Esophagus squamous epithelium (tissue), 5 donors: ENCODE measurements at places on chromosomes 7 and 10.

DNA sequence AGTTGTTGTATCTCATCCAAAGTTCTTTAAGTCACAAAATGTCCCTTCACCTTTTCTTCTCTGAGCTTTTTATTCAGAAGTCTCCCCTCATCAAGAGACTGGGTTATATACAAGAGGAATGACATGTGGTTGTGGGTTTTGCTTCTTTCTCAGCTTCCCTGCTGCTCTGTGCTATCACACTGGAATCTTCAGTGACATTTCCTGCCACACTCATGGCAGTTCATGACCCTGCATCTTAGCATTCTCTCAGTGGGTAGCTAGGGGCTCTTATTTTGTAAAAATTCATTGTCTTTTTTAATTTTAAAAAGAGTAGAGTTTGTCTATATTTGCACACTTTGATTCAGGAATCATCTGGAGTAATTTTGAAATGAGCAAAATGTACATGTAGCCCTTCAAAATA lies 236.9 kb upstream of the TMEM229A start:
- DNase-seq, result no peak

DNA sequence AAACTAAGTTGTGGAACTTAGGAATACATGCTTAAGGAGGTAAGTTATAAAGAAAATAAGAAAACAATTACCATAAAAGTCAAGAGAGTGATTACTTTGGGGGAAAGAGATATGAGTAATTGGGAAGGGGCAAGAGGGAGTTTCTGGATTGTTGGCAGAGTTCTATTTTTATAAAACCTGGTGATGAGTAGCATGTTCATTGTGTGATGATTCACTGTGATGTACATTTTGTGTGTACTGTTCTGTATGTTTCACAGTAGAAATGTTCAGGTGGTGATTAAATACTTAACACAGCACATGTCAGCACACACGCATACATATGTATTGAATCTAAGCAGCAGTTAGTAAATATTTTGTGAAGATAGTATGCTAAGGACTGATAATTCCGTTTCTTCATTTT lies 9.7 kb upstream of the OIT3 start:
- no peak for DNase-seq

DNA sequence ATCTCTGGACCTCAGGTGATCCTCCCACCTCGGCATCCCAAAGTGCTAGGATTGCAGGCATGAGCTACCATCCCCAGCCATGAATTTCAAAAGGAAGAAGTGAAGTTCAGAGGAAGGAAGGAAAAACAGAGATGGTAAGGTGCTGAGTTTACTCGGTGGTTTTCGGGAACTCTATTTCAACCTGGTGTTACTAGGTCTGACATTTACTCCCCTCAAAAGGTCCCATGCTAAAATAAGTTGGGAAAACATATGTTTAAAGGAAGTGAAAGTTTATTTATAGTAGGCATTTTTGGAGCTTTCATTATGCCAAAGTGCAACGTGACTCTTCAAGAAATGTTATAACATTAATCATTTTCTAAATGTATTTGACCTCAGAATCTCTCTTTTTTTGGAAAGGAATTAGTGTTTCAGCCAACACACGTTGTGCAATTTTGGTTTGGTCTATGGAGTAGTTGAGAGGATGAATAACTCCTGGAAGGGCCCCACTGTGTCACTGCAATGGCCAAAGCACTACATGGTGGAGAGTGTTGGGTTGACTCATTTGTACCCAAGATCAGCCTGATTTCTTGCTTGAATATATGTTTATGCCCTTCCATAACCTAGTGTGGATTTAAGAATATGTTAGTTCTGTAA lies 114.7 kb upstream of the FAM171A1 start:
- DNase-seq, result no peak

DNA sequence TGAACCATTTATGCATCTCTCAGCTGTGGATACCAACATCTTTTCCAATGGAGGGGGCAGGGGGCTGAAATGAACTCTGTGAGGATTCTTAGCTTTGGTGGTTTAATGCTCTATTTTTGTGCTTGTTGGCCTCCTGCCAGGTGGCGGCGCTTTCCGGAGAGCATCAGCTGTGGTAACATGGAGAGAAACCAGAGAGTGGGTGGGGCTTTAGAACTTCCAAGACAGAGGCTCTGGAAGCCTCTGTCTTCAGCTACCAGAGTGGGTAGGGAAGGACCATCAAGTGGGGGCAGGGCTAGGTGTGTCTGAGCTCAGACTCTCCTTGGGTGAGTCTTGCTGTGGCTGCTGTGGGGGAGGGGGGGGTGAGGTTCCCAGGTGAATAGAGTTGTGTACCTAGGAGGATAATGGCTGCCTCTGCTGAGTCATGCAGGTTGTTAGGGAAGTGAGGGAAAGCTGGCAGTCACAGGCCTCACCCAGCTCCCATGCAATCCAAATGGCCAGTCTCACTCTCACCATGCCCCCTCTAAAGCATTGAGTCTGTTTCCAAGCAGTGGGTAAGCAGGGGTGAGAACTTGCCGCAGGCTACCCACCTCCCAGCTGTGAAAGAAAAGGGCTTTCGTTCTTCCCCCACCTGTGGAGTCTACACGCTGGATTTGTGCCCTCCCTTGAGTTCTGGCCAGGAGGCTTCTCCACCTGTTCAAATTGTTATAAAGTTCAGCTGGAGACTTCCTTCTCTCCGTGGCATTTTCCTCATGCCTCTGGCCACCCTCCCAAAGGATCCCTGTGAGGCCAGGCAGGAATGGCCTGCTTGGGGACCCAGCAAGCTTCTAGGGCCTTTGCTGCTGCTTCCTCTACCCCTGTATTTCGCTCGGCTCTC lies 527.0 kb downstream of the NEBL start:
- no peak for DNase-seq

DNA sequence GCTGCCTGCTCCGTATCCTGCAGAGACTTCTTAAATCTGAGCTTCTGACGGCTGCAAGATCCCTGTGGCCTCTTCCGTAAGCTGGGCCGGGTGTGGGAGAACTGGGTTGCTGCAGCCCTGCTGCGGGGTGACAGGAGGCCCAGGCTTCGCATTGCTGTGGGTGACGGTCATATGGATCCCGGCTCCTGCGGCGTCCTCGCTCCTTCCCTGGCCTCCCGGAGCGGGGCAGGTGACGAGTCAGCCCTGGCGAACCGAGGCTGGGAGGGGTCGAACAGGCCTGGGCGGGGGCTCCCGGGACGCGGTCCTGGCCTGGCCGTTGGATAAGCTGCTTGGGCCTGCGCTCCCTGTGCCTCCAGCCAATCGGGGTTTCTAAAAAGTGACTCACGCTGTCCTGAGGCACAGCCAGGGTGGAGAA lies 7.8 kb upstream of the UBE2D1 start:
- no peak for DNase-seq

DNA sequence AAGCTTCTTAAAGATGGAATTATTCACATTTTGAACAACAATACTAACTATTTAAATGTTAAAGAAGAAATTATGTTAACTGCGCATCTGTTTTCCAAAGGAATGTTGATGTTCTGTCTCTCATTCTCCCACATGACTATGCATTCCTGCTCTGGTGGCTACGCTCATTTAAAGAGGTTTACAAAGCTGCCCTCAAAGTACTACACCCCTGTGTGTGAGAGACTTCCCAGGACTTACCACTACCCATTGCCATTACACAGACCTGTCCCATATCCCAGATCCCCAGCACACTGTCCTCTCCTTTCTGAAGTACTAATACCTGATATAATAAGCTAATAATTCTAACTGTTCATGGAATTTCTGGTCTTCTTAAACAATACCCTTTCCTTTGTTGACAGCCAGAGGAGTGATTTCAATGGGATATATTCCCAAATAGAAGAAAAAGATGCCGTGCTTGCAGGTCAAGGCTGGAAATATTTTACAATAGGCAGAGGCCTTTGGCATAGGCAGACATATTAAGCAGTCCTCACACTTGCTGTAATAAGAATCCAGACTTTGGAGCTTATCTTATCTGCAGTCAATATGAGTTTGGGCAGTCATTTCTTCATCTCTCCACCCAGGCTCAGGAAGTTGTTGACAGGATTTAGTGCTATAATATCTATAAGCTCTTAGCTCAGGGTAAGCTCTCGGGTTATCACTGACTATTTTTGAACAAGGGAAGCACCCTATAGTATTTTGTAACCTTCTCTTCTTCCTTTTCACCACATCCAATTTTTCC lies 12.2 kb downstream of the LIPF start:
- no peak for DNase-seq

- no peak for DNase-seq
These were observed 225.5 kb downstream of the SFMBT2 start for GRCh38 chr10:7185367-7185690.

DNA sequence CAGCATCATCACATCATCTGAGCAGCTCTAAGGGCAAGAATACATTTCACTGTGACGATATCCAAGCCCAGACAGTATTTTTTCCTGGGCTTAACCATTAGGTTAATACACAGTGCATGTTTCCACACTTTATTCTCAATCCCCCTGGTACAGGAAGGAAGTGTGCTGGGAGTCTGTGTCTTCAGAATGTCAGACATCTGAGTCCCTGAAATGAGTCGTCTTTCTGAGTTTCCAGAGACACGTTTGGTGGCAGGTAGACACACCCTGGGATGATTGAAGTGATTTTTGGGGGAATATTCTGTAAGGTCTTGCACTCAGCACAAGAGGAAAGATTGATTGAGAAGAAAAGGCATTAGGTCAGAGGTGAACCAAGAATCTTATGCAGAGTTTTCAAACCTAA lies 13.1 kb upstream of the SHH start:
- no peak for DNase-seq

- no peak for DNase-seq
These were observed 43.0 kb upstream of the GRM3 start for GRCh38 chr7:86600506-86601290.

DNA sequence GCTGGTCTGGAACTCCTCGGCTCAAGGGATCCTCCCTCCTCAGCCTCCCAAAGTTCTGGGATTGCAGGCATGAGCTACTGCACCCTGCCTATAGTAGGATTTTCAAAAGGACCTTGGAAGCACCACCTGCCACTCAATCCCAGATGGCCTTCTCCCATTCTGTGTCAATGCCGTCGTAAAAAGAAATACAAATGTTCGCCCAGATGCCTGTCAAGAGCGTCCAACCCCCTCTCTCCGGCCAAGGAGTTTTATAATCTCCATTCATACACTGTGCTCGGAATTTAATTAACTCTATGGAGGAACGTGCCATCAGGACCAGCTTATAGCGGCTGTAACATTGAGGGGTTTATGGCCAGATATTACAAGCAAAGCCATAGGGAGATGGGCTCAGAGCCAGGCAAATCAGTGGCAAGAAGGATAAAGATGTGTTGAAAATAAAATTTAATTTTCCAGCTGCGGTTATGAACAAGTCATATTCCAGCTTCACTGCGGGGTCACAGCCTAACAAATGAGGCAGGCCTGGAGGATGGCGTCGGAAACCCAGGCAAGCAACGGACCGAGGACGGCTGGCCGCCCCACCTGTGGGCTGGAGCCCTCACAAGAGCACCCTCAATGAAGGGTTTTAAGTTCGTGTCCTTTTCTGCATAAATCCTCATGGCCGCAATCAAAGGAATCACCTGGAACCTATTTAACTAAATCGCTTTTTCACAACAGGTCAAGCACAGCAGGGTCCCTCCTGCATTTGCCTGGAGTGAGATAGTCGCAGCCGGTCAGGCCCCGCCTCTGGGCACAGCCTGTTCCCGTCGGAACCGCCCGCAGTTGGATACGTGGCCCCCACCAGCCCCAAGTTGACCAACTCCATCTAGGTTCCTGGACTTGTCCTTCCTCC lies 374.5 kb upstream of the FOXK1 start:
- DNase-seq, result no peak

GRCh38 chr7:107077699-107078516 lies 33.4 kb downstream of the PRKAR2B start:
- no peak for DNase-seq

DNA sequence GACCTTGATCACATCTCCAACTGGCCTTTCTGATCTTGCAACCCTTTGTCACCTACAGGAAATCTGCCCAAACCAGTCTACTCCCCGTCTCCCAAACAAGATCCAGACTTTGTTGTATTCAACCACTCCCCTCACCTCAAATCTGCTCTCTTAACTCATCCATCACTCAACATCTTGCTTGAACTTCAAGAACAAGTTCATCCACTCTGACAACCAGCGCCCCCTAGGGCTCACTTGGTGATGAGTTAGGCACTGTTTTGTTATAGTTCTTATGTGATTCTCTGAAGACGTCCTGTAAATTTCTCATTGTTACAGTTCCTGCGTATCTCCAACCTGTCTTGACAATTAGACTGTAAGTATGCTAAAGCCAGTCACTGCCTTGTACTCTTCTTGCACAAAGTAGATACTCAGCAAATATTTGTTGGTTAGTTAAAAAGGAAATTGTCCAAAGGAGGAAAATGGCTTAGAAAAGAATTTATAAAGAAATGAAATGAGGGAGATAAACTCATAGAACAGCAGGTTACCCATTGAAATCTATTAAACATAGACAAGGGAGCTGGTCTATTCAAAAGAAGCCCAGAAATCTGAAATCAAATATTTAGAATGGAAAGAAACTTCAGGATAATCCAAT lies 5.3 kb downstream of the FRMD4A start:
- DNase-seq, result no peak

DNA sequence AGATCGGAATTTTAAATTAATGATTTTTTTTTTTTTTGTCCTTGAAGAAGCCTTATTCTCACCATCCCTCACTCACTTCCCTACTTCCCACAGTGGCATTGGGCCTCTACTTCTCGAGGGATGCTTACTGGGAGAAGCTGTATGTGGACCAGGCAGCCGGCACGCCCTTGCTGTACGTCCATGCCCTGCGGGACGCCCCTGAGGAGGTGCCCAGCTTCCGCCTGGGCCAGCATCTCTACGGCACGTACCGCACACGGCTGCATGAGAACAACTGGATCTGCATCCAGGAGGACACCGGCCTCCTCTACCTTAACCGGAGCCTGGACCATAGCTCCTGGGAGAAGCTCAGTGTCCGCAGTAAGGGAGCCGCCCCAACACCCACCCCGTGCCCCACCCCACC lies 23.5 kb downstream of the RET start:
- no peak for DNase-seq

DNA sequence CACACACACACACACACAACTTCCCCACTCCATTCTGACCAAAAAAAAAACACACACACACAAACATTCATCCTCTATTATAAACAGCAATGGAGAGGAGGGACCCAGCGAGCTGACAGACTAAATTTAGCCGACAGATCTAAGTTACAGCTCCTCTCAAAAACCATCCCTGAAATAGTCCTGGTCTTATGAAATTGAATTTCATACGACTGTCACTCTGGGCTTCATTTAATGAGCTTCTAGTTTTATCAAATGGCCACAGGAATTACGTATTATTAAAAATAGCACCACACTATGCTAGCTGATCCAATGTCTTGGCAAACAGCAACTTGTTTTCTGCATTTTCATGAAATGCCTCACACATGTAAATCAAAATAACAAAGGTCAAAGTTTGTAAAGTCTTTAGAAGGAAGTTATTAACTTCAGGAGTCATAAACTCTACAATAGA lies 131.3 kb upstream of the ASAH2 start:
- DNase-seq, result no peak

DNA sequence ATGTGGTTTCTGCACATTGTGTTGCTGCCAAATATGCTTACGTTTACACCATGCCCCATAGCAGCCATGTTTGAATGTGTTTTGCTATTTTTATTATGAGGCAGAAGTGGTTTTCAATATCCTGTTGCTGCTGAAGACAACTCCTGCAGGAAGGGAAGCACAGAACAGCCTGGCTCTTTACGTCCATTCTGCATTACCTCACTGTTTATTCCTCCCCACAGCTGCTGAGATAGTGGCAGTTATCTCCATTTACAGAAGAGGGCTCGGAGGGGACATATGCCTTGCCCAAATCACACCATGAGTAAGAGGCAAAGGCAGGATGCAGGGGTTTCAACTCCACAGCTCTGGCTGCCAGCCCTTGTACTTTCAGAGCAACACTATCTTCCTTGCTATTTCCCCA lies 35.3 kb downstream of the PLPP4 start:
- no peak for DNase-seq
